ENCODE measurements at places on chromosomes 1 and 21.

GRCh38 chr1:235767795-235768194 lies 98.9 kb downstream of the LYST start:
- DNase-seq: peak; percentile 30

GRCh38 chr21:39818557-39818956 lies 48.7 kb upstream of the PCP4 start:
- DNase-seq: no peak

DNA sequence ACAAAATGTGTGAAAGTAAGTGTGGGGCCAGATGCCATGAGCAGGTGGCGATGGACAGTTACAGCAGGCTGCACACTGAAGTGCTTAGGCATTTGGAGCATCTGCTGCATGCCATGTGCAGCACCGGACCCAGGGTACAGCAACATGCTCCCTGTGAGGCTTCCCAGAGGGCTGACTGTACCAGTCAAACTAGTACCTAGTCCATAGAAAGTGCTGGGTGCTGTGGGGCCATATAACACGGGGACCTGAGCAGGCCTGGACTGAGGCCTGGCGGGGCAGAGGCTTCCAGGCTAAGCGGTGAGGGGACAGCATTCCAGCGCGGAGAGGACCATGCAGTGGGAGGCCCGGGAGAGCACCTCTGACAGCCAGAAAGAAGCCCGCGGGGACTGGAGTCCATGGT lies 29.9 kb upstream of the PKP1 start:
- DNase-seq: no peak

- DNase-seq: no peak
Observed at GRCh38 chr1:5513846-5514526, 478.2 kb downstream of the NPHP4 start.

GRCh38 chr1:37234941-37235418 lies 200.7 kb upstream of the GRIK3 start:
- DNase-seq: no peak

DNA sequence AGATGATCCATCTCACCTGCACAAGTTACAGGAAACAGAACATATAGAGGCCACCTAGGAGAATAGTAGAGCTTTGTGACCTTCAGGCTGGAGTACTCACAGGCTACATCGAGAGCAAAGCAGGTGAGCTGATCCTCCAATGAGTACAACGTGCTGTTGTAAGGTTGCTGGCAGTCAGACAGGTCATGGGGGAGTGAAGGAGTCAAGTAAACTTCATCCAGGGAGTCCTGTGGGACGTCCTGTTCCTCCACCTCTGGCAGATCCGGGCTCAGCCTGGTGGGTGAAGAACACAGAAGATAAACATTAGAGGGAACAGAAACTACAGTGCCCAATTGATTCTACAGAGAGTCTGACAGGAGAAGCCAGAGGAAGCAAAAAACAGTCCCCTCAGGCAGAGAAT lies 62.5 kb downstream of the PRKAB2 start:
- no peak for DNase-seq

DNA sequence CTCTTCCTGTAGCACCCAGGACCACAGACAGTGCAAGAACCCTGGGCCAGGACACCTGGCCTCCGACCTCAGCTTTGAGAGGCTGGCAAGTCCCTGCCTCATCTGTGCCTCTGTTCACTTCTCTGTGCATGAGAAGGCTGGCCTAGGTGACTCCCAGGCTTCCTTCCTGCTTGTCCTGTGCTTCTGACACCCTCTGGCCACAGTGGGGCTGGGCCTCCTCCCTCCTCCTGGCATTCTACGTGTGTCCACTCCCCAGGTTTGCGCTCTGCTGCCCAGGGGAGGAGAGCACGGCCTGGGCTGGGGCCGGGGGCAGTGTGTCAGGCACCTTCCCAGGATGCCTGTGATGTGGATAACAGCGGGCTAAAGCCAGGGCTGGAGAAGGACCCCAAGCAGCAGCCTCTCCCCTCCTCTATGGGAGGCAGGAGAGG lies 30.3 kb upstream of the PKP1 start:
- no peak for DNase-seq

- DNase-seq: no peak
Observed at GRCh38 chr1:160219062-160219929, 14.1 kb downstream of the PEA15 start.

- DNase-seq: no peak
Observed at GRCh38 chr1:91842056-91842455, 43.9 kb downstream of the TGFBR3 start.

DNA sequence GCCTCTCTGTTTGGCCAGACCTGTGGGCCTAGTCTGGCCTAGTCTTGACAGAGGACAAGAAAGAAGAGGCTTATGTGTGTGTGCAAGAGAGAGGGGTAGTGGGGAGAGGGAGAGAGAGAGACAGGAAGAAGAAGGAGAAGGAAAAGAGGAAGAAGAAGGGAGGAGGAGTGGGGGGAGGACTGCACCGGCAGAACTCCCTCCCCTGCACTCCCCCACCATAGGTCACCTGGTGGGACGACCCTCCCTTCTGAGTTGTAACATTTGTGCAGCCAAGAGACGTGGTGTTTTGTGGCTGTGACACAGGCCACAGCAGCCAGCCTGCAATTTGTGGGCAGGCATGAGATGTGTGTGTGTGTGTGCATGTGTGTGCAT lies 4.3 kb downstream of the INAVA start:
- no peak for DNase-seq

GRCh38 chr21:26800970-26801431 lies 44.2 kb downstream of the ADAMTS1 start:
- DNase-seq: no peak

DNA sequence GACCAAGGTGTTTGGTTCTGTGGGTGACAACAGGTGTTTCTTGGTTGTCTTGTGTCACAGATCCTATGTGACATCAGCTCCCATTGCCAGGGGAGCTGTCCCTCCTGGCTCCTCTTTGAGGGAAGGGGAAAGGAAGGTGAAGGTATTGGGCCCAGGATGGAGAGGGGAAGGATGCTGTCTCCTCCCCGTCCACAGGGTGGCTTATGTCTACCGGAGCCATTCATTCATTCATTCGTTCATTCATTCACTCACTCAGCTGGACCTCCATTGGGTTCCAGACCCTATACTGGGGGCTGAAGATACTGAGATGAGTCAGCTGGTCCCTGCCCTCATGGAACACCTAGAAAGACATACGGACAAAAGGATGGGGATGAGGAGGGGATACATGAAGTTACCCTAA lies 38.9 kb downstream of the EPHB2 start:
- no peak for DNase-seq

- DNase-seq: no peak
Observed at GRCh38 chr21:45365608-45366241, 39.2 kb upstream of the COL18A1 start.

GRCh38 chr1:30904191-30904961 lies 4.2 kb downstream of the SDC3 start:
- no peak for DNase-seq

- DNase-seq: no peak
Observed at GRCh38 chr1:157515141-157515540, 37.2 kb downstream of the FCRL5 start.

Measured in GM12864 (cell line).